ENCODE measurements at places on chromosomes 7 and 10.

- no peak for DNase-seq
Observed at GRCh38 chr7:134129856-134130523, 2.9 kb downstream of the LRGUK start.

- no peak for DNase-seq
Observed at GRCh38 chr10:3397231-3397630, 224.6 kb upstream of the PITRM1 start.

GRCh38 chr10:28047061-28047460 lies 48.2 kb upstream of the ODAD2 start:
- no peak for DNase-seq

- no peak for DNase-seq
Observed at GRCh38 chr7:142716596-142716995, 32.7 kb upstream of the PRSS1 start.

DNA sequence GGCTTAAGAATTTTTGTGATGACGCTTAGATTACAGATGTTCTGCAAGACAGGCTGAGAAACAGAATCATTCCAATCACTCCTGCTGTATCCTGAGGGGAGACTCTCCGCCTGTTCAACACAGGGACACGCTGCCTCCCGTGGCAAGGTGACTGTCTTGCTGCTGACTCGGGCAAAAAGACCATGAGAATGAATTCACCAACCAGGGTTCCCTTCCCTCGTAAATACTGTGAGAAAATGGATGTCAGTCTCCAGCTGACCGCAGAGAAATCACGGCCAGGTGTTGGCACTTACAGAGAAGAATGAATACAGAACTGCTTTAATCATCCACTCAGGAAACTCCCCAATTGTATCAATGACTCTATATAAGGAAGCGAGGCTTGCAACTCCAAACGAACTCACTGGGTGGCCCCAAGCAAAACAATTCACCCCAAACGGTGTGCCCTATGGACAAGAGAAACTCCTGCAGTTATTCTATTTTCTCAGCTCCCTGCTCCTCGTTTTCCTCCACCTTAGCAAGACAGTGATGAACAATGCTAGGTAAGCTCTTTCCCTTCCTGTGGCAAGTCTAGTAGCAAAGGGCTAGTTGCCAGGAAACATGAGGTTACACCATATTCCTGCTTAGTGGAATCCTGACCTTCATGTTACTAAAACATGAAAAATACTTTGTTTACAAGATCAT lies 22.8 kb downstream of the GNA12 start:
- DNase-seq = no peak

- DNase-seq = no peak
Observed at GRCh38 chr10:114973306-114973705, 35.3 kb downstream of the TRUB1 start.
